Sigmoid colon (tissue), 7 donors: ENCODE measurements at places on chromosomes 3 and 15.

- no peak for DNase-seq
These were observed 8.6 kb upstream of the ITPKA start for GRCh38 chr15:41484937-41485625.

DNA sequence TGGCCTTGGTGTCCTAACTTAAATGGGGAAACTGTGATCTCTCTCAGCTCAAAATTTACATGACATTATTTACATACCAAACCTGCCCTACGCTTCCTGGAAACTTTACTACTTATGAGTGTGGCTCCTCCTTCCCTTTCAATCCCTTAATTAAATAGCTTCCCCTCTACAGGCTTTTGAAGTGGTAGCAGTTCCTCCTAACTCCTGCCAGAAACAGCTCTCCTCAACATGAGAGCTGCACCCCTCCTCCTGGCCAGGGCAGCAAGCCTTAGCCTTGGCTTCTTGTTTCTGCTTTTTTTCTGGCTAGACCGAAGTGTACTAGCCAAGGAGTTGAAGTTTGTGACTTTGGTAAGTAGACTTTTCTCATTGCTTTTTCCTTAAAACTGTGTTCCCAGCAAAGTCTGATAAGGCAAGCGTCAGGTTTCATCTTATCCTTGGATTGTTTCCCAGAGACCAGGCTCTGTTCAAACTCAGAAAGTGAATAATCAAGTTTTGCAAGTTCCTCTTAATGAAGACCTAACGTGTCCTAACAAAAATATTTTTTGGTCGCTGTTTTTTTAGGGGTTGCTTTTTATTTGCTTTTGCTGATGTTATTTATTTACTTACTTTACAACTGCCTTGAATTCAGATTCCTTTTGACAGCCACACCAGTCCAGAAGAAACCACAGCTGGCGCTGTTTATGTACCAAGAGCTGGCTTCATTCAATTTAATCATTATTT is at the start of gene ACP3:
Gene ACP3, plus strand, starts transcription at position 179 of the 720 bp plus-strand sequence. Its CDS starts 50 bp downstream, at position 229.
- DNase-seq: no peak

- DNase-seq: no peak
These were observed 36.1 kb downstream of the AP3S2 start for GRCh38 chr15:89857673-89858072.

- no peak for DNase-seq
These were observed 20.7 kb downstream of the TBC1D2B start for GRCh38 chr15:78056714-78057269.

- DNase-seq: peak; percentile 75
These were observed 681 bp downstream of the CTDSPL start for GRCh38 chr3:37862219-37862902.

- peak; percentile 67 for DNase-seq
These were observed 292.0 kb upstream of the SLCO3A1 start for GRCh38 chr15:91561371-91562100.

- no peak for DNase-seq
These were observed 5.7 kb upstream of the MCTP2 start for GRCh38 chr15:94225616-94226015.

GRCh38 chr15:63978511-63979261 is 67.6 kb downstream of the DAPK2 start:
- no peak for DNase-seq

DNA sequence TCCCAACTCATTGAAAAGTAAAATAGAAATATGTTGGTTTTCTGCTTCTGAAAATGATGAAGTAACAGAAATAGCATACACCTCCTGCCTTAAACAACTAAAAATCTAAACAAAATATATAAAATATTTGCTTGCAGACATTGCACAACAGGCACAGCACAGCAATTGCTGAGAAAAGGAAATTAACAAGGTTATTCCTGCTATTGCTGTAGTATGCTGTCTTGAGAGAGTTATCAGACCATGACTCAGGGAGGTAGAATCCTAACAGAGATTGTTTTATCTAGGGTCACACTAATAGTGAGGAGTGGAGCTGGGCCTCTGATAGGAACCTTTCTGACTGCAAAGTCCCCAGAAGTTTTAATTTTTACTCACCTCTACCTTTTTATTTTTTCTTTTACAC is 72.6 kb downstream of the ZBTB20 start:
- DNase-seq: no peak

DNA sequence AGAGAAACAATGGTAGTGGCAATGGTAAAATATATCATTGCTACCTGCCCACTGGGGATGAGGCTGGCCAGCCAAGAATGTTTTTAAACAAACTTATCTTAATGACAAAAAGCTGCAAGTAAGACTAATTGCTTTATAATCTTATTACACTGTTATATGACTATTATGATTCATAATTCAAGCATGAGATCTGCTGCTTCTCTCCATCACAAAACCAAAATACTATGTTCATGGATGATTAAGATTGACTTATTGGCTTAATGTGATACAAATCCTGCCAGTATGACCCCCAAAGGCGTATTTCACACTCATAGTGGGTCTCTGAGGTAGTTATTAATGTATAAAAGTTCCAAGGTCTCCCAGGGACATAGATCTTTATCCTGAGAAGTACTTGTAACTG is 52.6 kb downstream of the FBN1 start:
- DNase-seq: no peak

- peak; percentile 64 for DNase-seq
These were observed 14.3 kb downstream of the ZBTB47 start for GRCh38 chr3:42667523-42668412.

DNA sequence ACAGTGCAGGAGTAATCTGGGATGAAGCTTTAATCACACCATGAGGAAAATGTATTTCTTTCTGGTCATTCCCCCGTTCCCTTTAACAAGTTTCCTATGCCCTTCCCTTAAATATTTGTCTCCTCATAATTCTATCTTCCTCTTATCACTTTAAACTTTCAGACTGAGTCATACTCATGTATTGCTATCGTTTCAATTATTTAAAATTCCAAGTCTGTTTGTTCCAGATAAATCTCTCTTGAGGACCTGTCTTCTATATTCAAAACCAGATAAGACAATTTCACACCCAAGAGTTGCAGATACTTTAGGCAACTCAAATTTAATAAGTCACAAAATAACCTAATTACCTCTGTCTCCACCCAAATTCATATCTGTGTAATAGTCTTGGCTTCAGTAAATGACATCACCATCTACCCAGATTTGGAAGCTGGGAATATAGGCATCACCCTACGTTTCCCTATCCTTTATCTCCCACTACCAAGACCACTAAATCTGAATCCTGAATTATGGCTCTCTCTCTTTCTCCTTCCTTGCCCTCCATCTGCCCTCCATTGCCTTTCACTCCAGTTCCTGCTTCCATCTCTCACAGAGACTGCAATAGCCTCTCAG is 220.1 kb downstream of the PYDC2 start:
- DNase-seq: no peak

GRCh38 chr3:151879037-151879436 is 5.6 kb downstream of the SUCNR1 start:
- no peak for DNase-seq

DNA sequence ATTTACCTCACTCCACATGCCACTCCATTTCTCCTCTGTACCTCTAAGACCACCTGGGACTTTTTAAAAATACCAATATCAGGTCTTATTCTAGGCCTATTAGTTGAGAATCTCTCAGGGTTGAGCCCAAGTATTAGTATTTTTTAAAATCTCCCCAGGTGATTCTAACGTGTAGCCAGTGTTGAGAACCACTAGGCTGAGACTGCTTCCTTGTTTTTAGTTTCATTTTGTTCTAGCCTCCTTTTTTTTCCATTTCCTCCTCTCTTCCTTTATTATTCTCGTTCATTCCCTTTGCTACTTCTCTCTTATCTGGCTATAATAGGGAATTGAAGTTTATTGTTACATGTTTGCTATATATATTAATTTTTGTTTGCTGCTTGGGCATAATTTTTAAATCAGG is 217.8 kb upstream of the CD96 start:
- no peak for DNase-seq

GRCh38 chr3:134600206-134600605 is 50.6 kb downstream of the KY start:
- DNase-seq: no peak

GRCh38 chr3:32945136-32945535 is 6.3 kb upstream of the CCR4 start:
- no peak for DNase-seq

- no peak for DNase-seq
These were observed 2.5 kb upstream of the HTR3C start for GRCh38 chr3:184050217-184050847.

DNA sequence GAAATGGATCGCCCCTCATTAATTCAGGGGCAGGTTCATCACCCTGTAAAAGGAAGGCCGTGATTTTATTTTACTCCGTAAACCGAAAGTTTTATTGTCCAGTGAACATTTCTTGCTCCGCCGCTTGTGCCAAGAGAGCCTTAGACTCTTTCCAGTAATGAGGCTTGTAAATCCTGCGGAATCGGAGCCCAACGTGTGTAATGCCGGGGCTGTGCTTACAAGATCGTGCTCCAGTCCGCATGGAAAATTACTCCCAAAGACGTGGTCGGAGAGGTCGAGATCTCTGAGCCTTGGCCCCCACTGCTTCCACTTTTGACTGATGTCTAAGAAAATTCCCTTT is 649 bp upstream of the PLOD2 start:
- DNase-seq: peak; percentile 90

GRCh38 chr3:56921573-56922453 is 120.1 kb upstream of the ARHGEF3 start:
- peak; percentile 71 for DNase-seq

DNA sequence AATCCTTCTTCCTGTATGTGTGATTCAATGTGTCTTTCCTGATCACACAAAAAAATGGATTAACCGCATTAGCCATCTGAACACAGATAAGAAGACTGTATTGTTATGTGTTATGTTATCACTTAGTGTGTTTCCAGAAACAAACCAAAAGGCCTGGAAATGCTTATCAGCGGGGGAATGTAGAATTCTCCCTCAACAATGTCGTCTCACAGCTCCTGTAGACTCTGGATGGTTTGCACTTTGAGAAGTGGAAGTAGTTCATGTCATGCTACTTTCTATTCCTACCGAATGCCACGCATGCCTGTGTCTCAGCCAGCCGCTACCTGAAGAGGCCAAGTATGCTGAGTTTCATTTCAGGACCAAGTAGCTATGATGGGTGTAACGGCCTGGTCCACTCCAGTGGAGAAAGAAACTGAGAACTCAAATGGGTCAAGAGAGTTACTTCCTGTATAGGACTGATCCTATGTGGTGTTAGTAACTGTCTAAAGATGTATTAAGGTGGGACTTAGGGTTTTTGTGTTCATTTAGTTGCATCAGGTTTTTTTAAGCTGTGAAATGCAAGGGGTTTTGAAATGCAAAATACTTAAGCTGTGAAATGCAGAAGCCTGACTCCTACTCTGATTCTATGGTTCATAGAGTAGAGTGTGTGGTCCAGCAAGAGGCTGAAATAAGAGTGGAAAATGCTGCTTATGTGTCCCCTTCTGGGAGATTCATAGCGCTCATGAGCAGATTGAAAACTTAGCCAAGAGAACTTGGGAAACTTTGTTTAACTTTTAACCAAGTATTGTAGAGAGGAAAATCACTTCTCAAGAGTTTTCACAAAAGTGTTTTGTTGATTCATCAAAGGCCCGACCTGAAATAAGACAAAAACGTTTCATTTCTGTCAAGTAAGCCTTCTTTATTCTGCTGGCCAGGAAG is 118.5 kb upstream of the LMOD3 start:
- DNase-seq: no peak

GRCh38 chr15:60767134-60767824 is 288.3 kb upstream of the ICE2 start:
- no peak for DNase-seq

- no peak for DNase-seq
These were observed 2.2 kb downstream of the P2RY14 start for GRCh38 chr3:151276038-151276686.

DNA sequence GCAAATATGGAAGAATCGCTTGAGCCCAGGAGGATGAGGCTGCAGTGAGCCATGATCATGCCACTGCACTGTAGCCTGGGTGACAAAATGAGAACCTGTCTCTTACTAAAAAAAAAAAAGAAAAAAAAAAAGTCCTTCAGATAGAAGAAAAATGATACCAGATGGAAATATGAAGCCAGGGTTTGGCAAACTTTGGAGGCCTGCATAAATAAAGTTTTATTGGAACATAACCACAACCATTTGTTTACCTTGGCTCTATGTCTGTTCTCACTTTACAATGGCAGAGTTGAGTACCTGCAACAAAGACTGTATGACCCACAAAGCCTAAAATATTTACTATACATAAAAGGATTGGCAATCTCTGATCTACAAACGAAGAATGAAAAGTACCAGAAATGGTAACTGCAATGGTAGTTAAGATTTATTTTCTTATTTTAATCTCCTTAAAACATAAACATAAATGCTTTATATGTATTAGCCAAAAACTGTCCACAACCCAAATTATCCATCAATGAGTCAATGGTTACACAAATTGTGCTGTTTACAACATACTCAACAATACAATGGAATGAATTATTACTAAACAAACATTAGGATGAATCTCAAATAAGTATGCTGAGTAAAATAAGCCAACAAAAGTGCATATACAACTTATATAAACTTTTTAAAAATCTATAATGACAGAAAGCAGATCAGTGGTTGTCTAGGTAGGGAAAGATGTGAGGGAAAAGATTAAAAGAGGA is 41.8 kb downstream of the GOLGB1 start:
- no peak for DNase-seq

DNA sequence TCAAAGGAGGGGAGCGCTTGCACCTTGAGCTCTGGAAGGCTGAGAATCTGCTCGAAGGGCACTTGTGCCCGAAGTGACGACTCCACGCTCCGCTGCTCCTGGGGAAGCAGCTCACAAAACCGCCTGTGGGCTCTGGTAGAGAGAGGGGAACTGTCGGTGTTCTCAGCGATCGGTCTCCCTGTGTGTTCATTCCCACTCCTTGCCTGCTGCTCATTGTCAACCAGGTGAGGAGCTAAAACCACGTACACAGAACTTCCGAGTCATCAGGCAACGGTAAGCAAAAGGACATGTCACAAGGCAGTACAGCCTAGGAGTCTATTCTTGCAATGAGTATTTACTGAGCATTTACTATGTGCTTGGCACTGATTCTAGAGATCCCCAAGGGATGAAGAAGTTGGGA is 1.5 kb downstream of the CIB1 start:
- DNase-seq: no peak

GRCh38 chr3:102225407-102226132 is 209.2 kb upstream of the ZPLD1 start:
- DNase-seq: no peak

DNA sequence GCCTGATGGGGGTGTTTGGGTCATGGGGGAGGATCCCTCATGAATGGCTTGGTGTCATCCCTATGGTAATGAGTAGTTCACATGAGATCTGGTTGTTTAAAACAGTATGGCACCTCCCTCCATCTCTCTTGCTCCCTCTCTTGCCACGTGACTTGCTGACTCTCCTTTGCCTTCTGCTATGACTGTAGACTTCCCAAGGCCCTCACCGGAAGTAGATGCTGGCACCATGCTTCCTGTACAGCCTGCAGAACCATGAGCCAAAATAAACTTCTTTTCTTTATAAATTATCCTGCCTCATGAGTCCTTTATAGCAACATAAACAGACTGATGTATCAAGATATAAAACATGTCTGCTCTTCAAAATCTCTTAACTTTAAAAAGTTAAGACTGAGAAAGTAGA is 96.1 kb downstream of the TFDP2 start:
- DNase-seq: no peak

- DNase-seq: no peak
These were observed 37.6 kb upstream of the WNT5A start for GRCh38 chr3:55524565-55525244.
